Liver (tissue), 10 donors: ENCODE measurements at places on chromosomes 1 and 21.

GRCh38 chr1:175287377-175287776 is 94.8 kb upstream of the KIAA0040 start:
- no peak for DNase-seq

DNA sequence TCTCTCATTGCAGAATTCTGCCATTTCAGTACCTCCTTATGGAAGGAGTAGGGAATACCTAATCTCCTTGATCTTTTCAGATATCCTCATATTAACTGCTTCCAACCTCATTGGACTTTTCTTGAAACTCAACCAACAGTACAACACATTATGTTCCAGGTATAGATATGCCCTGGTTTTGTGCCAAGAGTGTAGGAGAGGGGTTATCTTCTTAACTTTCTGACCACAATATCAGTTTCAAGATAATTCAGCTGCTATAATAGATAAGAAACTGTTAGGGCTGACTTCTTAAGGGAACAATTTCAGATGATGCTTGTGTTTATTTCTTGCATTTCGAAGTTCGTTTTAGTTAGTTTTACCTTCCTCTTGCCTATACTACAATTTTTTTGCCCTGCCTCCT is 2.1 kb upstream of the LPGAT1 start:
- no peak for DNase-seq

DNA sequence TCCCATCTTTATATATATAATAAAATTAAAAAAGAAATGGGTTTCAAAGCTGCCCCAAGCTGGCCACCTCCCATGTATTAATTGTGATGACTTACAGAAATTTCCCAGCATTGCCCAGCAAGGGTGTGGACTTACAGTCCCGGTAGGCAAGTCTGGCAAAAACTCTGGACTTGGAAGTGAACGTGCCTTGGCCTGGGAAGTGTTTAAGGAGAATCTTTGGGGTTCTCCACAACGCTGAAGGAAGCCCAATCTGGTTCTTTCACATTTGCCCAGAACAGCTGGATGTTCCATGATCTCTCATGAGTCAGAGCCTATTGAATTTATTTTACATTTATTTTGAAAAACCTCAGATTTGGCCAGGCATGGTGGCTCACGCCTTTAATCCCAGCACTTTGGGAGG is 98.4 kb upstream of the SLC45A1 start:
- no peak for DNase-seq

DNA sequence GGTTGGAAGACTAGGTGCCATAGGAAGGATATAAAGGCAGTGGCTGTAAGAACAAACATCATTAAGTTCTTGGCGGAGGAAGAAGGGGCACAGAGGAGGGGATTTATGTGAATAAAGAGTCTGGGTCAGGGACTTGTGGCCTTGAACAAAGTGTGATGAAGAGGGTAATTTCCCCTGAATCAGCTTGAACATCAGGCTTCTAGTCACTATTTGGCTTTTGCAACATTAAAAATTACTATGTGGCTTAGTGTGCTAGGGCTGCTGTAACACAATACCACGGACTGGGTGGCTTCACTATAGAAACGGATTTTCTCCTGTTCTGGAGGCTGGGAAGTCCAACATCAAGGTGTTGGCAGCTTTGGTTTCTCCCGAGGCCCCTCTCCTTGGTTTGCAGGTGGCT is 70.5 kb upstream of the CNIH3 start:
- DNase-seq, result no peak

GRCh38 chr1:58779801-58780382 is 4.0 kb downstream of the JUN start:
- no peak for DNase-seq
